ENCODE measurements at places on chromosomes 16 and 17.

GRCh38 chr17:49494986-49495841, at the start of gene NGFR:
TSS of gene NGFR (plus strand) at chr17:49495293. CDS start at chr17:49495418, 125 bp downstream.
- DNase-seq = peak; percentile 16

DNA sequence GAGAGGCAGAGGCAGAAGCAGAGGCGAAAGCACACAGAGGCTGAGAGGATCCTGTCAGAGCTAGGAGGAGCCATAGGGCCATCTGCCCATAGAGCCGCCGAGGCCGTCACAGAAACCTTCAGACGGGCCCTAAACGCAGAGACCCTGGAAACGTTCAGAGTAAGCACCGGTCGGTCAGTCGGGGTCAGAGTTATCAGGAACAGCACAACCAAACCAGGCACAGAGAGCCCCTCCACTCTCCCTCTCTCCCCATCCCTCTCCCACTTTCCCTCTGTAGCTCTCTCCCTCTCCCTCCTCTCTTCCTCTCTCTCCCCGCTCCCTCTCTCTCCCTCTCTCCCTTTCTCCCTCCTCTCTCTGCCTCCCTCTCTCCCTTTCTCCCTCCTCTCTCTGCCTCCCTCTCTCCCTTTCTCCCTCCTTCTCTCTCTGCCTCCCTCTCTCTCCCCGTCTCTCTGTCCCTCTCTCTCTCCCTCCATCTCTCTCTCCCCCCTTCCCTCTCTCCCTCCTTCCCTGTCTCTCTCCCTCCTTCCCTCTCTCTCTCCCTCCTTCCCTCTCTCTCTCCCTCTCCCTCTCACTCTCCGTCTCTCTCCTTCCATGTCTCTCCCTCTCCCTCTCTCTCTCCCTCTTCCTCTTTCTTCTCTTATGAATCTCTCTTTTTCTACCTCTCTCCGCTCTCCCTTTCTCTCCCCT, 138.9 kb downstream of the C16orf95 start:
- no peak for DNase-seq

DNA sequence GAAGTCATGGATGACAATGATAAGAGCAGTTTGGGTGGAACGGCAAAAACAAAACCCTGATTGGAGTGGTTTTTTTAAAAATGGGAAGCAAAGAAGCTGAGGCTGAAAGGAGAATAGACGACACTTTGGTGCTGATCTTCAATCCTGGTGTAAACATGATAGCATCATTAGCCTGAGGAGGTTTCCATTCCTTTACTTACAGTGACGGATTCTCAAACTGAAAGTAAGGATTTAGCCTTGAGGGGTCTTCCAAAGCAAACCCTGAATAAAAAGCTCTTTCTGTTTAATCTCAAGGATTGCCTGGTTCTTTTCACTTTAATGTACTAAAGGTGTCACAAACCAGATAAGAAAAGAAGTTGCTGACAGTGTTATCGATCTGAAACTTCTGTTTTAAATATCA, 69.3 kb downstream of the KCNJ2 start:
- no peak for DNase-seq

GRCh38 chr17:13597723-13598347, 3.9 kb downstream of the HS3ST3A1 start:
- DNase-seq = no peak

- no peak for DNase-seq
Measured at GRCh38 chr17:78126895-78127238, 1.7 kb downstream of the TMC6 start.

GRCh38 chr17:81271226-81271625, 23.9 kb downstream of the SLC38A10 start:
- DNase-seq = no peak

DNA sequence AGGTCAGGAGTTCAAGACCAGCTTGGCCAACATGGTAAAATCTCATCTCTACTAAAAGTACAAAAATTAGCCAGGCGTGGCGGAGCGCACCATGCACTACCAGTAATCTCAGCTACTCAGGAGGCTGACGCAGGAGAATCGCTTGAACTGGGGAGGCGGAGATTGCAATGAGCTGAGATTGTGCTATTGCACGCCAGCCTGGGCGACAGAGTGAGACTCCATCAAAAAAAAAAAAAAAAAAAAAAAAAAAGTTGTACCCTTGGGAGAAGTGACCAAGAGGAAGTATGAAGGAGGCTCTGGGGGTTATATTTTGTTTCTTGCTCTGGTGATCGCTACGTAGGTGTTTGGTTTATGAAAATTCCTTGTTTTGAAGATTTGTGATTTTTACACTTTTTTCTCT, 66.3 kb downstream of the LITAF start:
- DNase-seq = no peak

- no peak for DNase-seq
Measured at GRCh38 chr16:30484887-30485286, 12.3 kb downstream of the ITGAL start.

DNA sequence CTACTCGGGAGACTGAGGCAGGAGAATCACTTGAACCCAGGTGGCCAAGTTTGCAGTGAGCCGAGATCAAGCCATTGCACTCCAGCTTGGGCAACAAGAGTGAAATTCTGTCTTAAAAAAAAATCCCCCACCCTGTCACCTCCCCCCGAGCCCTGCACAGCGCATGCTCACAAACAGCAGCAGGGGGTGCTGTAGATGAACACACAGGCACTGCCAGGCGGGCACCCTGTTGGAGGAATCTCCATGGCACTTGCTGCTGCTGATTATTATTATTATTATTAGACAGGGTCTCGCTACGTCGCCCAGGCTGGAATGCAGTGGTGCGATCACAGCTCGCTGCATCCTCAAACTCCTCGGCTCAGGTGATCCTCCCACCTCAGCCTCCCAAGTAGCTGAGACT, 24.6 kb downstream of the FZD2 start:
- no peak for DNase-seq

DNA sequence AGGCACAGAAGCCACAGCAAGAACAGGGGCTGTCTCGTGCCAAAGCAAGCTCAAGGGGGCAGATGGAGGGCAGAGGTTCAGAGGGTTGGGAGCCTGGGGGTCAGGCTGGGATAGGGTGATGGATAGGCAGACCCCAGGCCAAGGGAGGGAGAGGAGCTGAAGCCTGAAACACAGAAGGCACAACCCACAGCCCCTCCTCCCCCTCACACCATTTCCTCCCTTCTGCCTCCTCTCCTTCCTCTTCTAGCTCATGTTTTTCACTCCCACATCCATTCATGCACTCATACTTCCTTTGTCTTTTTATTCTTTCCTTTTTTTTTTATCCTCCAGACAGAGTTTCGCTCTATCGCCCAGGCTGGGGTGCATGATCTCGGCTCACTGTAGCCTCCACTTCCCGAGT, 61.1 kb downstream of the SOCS1 start:
- no peak for DNase-seq

DNA sequence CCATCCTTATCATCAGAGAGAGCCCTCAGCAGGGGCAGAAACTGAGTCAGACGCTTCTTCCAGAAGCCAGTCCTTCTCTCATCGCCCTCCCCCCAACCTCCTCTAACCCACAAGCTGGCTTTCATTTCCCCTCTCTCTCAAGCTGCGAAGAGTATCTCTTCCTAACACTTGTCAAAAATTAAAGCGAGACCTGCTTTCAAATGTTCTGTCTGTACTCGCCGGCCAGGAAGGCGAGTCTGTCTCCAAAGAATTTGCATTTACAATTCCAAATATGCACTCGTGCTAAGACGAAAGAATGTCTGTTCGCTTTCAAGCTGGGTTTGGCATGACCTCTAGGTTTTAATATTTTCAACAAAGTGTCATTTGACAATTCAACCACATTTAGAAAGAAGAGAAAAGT, 140.4 kb downstream of the RGS9 start:
- no peak for DNase-seq

- no peak for DNase-seq
Measured at GRCh38 chr17:74737299-74738050, 419 bp downstream of the RAB37 start.

- DNase-seq = no peak
Measured at GRCh38 chr17:7047566-7047965, 3.7 kb upstream of the SLC16A11 start.

- DNase-seq = no peak
Measured at GRCh38 chr17:72977771-72978417, 114.6 kb downstream of the SLC39A11 start.

DNA sequence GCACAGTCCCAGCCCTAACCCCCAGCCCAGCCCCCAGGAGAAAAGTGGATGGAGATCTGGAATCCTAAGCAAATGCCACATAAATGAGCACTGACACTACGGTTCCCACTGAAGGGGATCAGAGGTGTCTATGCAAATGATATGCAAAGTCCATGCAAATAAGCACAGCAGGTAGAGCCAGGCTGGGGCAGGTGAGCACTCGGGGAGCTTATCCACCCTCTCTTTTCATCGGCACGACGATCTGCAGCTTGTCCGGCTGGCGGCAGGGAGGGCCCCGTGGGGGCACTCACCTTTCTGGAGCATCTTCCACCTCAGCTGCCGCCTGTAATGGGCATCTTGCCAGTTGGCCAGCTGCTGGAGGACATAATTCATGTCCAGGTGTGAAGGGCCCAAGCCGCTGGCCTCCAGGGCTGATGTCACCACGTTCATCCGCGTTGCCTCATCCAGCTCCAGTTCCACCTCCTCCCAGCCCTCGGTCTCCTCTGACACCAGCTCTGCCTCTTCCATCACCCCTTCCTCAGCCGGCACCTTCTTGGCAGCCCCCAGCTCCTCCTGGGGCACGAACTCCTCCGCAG, 9.9 kb downstream of the HAP1 start:
- no peak for DNase-seq

- no peak for DNase-seq
Measured at GRCh38 chr17:4541328-4542002, 13.7 kb downstream of the MYBBP1A start.

DNA sequence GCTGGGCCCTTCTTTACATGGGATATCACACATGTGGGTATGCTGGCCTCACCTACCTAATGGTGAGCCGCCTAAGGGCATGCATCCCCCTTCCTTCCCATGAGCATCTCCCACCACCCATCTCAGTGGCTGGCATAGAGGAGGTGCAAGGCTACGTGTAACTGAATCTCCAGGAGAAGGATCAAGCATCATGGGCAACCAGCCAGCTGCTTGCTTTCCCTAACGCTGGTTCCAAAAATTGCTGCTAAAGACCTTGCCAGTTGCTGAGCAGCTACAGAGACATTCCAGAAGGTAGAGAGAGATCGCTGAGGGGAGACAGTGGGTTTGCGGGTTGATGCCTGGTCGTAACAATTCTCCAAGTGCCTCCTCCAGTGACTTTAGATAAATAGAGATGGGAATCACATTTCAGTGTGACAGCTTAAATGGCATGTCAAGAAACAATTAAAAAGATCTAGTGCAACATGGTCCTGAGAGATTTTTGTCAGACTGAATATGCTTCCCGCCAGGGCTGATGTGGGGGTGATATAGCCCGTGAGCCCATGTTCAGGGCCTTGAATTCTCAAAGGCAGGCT, 378.4 kb upstream of the CDH5 start:
- no peak for DNase-seq

- DNase-seq = peak; percentile 1
Measured at GRCh38 chr16:16992975-16993765, 477.6 kb downstream of the XYLT1 start.

- DNase-seq = peak; percentile 30
Measured at GRCh38 chr17:17812211-17813054, 24.4 kb downstream of the SREBF1 start.

GRCh38 chr17:29143894-29144293, 36.3 kb downstream of the MYO18A start:
- no peak for DNase-seq

- DNase-seq = no peak
Measured at GRCh38 chr16:29720703-29721102, 25.1 kb downstream of the C16orf54 start.

- no peak for DNase-seq
Measured at GRCh38 chr17:54626146-54626703, 274.4 kb upstream of the TOM1L1 start.

DNA sequence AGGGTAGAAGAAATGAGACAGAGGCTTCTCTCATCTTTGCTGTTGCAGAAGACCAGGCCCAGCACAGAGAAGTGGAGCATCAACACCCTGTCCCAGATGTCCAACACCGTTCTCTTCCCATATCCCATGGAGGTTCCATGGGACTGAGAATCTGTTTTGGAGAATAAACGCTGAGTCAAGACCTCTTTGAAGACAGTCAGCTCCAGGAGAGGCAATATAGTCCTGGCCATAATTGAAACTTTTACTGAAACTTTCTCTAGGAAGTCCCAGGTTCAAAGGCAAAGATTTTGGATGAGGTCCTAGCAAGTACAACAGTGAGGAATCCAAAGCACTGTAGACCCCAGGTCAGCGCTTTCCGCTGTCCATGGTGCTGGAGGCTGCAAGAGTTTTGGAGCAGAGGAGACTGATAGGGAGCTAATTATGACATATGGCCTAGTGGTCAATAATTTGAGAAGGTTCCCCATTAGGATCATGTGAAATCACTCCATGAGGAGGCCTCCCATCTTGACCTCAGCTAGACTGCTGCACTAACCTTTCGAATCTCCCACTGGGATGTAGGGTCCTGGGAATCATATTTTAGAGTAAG, 36.0 kb downstream of the OSBPL7 start:
- no peak for DNase-seq

All from stimulated activated CD8-positive, alpha-beta memory T cell treated with anti-CD3 and anti-CD28 coated beads, Interleukin-4, amount 100 ng/mL, for 4 hours (primary cell).